ENCODE measurements at places on chromosomes 13 and 19. TPM values are rescaled to one million over a fixed set of nuclear protein-coding genes. Genes with fewer than 3 reads are reported as not detected.

The HCN2 gene
- polyA plus RNA-seq, result 0.16 TPM

The CIC gene
- polyA plus RNA-seq, result 58.2 TPM

The TMC4 gene
- polyA plus RNA-seq, result 32.3 TPM

The NLRP9 gene
- polyA plus RNA-seq, result not detected

The C5AR2 gene
- 0.48 TPM for polyA plus RNA-seq

The ERF gene
- 56.4 TPM for polyA plus RNA-seq

The GZMM gene
- polyA plus RNA-seq, result 0.45 TPM

The SLAIN1 gene
- 27.9 TPM for polyA plus RNA-seq

The OR7C1 gene
- polyA plus RNA-seq, result 0.10 TPM

The HTR2A gene
- 0.73 TPM for polyA plus RNA-seq

The LHB gene
- polyA plus RNA-seq, result not detected

The RFPL4AL1 gene
- polyA plus RNA-seq, result not detected

The PRKD2 gene
- polyA plus RNA-seq, result 53.7 TPM

The PCSK4 gene
- polyA plus RNA-seq, result 6.1 TPM

The ZNF808 gene
- polyA plus RNA-seq, result 18.3 TPM

DNA sequence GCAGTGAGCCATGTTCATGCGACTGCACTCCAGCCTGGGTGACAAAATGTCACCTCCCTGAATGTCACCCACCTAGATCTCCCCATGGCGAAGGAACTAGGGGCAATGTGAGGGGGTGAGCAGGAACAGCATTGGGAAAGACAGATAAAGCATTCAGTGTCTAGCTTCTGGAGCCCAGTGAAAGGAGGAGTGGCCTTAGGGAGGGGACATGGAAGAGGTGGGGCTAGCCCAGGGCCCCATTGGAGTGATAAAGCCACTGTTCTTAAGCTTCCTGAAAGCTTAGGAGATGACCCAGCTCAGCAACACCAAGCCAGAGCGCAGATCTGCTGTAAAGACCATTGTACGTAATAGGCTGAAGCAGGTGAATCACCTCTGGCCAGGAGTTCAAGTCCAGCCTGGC lies 13.0 kb upstream of the KCNN1 start:
- DNase-seq, result no peak

DNA sequence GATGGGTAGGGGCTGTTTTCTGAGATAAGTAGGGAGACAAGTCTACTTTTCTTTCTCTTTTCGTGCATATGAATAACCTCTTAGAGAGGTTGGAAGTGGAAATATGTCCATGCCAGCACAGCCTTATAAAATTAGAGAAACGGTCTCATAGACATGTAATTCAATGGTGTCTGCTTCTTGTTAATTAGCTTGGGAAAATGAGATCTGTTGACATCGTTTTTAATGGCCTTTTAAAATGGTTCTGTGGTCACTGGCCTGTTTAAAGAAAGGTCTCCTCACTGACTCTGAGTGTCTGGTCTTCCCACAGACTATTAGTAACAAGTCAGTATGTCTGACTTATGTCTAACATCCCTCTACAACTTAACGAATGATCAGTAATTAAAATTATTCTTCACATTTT lies 487.1 kb downstream of the SLITRK6 start:
- DNase-seq, result no peak

- peak; percentile 86 for DNase-seq
Measured at GRCh38 chr19:7833225-7834099, 3.4 kb downstream of the EVI5L start.

DNA sequence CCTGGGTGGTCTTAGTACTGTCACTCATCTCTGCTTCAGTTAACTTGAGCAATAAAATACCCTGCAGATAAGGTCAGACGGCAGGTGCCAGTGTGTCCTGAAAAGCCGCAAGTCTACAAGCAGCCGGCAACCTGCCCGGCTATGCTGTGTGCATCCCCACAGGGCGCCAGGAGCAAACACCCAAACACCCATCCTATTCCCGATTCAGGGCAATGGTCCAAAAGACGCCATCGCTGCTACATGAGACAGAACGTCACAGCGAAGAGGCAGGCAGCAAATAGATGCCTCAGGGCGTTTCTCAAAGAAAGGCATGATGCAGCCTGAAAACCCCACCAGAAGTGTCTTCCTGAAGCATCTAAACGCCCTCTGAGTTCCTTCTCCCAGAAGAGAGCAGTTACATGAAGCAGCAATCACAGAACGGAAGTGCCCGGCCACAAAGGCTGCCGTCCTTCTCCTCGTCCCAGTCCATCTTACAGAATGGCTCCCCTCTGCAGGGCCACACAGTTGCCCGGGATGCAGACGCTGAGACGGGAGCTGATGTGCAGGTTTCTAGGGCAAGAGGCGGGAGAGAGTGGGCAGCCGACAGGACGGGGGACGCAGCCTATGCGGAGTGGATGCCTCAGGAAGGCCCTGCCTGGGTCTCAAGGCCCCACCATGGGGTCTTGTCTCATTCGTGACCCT lies 35.1 kb downstream of the RASA3 start:
- DNase-seq, result no peak

DNA sequence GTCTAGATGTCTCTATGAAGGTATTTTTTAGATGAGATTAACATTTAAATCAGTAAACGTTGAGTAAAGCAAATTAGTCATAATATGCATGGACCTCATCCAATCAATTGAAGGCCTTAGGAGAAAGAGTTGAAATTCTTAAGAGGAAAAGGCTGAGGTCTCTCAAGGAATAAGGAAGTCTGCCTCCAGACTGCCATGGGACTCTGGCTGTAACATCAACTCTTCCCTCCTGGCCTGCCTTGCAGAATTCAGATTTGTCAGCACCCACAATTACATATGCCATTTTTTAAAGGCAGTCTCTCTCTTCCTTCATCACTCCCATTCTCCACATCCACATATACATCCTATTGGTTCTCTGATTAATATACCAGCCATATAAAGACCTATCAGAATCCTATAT lies 28.8 kb upstream of the INTS6 start:
- DNase-seq, result no peak

- DNase-seq, result peak; percentile 70
Measured at GRCh38 chr19:620166-620862, 13.0 kb downstream of the POLRMT start.

DNA sequence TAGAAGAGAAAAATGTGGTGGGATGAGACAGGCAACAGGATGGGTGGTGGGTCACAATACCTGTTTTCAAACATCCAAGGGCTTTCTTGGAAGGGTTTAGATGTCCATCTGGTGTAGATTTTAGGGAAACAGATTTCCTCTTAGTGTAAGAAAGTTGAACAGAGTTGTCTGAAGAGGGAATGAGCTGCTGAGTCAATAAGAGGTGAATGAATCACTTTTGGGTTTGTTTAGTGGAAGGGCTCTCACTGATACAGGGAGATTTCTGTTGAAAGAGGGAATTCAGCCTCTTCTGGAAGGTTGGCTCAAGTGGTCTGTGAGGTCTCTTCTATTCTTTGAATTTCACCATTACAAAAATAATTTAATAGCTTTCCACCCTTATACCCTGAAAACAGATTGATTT lies 54.6 kb downstream of the LACC1 start:
- no peak for DNase-seq

DNA sequence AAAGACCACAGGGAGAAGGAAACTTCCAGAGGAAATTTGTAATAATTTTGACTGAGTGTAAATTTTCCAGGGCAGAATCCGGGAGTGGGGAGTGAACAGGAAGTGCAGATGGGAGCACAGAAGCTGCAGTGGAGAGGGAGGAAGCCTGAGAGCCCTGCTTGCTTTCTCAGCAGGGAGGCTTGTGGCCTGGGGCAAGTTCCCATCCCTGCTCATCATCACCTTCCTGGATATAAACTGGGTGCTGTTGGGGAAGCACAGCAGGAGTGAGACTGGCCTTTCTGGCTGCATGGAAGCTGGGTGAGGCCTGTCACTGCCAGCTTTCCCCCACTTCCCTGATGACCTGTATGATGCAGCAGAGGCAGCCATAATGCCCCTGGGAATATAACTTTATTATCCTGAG lies 532.9 kb downstream of the SLITRK6 start:
- DNase-seq, result no peak

GRCh38 chr13:74678308-74678965 lies 544.2 kb upstream of the KLF12 start:
- no peak for DNase-seq

DNA sequence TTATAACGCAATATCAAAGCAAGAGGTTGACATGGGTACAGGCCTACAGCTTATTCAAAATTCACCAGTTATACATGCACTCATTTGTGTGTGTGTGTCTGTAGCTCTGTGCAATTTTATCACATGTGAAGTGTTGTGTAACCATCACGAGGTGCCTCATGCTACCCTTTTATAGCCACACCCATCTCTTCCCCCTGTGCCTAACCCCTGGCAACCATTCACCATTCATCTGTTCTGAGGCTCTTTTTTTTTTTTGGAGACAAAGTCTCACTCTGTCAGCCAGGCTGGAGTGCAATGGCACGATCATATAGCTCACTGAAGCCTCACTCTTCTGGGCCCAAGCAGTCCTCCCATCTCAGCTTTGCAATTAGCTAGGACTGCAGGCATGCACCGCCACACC lies 78.4 kb downstream of the DPF1 start:
- no peak for DNase-seq

DNA sequence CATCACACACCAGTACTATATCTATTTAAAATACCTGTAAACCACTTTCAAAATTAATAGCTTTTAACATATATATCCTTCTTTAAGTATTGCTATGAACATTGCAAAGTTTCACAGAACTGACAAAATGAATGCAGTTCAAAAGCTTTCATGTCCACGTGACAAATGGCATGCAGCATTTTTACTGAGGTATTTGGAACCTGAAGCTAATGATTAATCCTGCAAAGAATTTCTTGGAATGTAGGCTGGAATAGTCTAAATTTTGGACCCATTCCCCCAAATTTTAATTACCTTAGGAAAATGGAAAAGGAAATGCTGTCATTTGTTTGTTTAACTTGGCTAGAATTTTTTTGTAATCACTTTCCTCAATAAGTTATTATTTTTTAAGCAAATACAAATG lies 423.8 kb upstream of the GPC6 start:
- no peak for DNase-seq

GRCh38 chr13:50917572-50917971 lies 8.0 kb downstream of the RNASEH2B start:
- DNase-seq, result no peak

- DNase-seq, result no peak
Measured at GRCh38 chr13:33186861-33187291, 98.7 kb downstream of the STARD13 start.

DNA sequence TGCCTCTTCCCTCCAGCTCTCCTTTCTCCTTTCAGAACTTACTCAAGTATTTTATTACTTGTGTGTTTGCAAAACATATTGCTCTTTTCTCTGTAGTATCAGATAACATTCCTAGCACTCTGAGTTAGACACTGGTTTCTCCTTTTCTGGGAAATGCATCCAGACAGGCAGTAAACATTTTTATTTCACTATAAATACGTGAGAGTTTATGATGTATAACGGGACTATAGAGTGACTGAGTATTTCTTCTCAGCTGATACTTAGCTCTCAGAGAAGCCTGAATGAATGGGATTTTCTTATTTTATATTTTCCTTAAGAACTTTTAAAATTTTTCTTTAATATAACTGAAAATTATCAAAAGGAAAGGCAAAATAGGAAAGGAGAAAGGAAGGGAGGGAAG lies 211.2 kb upstream of the EDNRB start:
- no peak for DNase-seq

DNA sequence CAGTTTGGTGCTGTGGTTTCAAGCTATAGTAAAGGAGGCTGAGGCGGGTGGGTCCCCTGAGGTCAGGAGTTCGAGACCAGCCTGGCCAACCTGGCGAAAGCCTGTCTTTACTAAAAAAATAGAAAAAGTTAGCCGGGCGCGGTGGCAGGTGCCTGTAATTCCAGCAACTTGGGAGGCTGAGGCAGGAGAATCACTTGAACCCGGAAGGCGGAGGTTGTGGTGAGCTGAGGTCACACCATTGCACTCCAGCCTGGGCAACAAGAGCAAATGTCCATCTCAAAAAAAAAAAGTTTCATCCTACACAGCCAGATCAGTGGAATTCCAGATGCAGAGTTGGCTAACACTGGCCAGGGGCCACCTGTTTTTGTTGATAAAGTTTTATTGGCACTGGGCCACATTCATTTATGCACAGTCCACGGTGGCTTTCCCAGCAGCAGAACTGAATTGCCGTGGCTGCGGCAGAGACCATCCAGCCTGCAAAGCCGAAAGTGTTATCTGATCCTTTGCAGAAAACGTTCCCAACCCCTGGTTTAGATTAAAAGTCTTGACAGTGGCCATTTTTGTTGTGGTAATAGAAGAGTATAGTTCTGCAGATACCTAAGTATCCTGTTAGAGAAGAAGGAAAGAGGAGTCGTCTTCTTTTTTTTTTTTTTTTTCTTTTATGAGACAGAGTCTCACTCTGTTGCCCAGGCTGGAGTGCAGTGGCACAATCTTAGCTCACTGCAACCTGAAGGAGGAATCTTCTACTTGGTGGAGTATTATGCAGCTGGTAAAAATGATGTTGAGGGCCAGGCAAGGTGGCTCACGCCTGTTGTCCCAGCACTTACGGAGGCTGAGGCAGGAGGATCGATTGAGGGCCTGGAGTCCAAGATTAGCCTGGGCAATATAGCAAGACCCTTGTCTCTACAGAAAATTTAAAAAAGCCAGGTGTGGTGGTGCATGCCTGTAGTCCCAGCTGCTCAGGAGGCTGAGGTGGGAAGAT lies 8.7 kb downstream of the NCLN start:
- DNase-seq, result no peak

DNA sequence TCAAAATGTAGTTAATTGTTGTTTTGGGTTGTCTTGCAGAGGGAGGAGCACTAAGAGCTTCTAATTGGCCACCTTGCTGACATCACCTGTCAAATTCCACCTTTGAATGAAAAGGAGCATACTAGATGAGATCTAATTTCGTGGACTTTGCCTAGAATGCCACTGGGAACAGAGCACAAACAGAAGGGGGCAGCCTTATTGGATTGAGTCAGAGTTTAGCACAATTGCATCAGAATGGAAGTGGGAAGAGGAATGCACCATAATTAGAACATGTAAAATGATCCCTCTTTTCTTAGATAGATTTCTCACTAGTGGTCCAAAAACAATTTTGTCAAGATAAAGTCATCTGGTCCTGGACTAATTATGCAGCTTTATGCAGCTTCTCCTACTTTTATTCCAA lies 1552.2 kb downstream of the PCDH9 start:
- DNase-seq, result no peak

DNA sequence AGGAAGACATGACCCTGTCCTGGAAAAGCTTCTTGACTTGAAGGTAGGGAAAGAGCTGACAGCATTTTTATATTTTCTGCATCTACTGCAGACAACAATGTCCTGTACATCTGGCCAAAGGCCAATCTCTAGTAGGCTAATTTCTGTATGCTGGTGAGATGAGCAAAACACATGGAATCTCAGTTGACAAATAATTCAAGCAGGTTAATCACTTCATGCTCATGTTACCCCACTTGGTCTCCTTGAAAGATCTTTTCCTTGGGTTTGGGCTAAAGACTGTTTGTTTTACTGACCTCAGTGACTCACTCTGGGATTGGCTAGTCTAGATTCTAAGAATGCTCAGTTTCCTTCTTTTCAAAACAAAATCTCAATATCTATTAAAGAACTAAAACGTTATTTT lies 298.8 kb downstream of the LMO7 start:
- DNase-seq, result no peak

DNA sequence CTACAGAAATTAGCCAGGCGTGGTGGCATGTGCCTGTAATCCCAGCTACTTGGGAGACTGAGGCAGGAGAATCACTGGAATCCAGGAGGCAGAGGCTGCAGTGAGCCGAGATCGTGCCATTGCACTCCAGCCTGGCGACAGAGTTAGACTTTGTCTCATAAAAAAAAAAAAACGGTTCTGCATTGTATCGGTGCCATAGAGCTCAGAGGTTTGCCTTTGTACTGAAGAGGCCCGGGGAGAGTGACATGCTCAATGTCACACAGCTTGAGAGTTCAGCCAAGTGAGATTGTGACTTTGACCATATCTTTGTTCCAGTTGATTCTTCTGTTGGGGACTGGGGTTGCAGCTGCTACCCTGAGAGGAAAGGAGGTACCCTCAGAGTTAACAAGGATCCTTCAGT lies 4.3 kb downstream of the HAUS8 start:
- DNase-seq, result peak; percentile 11

Data from left lung (tissue), 14 donors.